ENCODE measurements at places on chromosomes 4 and X.

DNA sequence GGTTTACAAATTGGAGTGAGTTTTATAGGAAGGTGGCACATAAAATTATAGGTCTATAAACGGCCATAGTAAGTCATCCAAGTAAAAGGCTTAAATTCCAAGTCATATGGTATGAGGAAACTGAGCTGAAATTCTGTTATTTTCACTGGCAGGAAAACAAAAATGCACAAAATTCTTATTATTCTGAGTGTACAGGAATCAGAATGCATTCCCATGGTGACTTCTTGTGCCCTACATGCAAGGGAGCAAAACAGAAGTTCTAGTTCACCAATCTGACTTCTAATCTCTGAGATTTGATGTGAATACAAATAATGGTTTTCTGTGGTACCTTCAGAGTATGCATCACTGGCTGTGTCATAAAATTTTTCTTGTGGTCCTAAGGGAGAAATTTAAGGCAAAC, 102.9 kb downstream of the CLCN4 start:
- DNase-seq = no peak

GRCh38 chr4:53022513-53023100, 160.5 kb downstream of the RASL11B start:
- DNase-seq = no peak

DNA sequence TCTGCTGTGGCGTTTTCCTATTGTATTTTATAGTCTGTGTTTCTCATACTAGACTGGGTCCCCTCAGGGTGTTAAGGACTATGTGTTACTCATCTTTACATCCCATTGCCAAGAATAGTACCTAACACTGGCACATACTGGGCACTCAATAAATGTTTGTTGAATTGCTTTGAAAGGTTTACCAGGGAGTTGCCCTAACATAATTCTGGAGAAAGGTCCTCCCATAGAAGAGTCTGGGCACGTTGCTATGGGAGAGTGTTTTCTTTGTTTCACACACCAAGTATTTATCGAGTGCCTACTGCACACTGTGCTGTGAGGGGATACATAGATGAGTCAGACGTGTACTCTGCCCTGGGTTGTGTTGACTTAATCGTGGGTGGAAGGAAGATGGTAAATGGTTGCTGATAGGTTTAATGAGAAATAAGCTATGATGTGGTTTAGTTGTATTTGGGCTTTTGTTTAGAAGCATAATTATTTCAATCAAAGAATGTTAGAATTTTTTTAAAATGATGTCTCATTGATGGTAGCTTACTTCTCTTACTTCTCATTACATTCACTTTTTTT, 42.9 kb downstream of the AFF1 start:
- DNase-seq = no peak

DNA sequence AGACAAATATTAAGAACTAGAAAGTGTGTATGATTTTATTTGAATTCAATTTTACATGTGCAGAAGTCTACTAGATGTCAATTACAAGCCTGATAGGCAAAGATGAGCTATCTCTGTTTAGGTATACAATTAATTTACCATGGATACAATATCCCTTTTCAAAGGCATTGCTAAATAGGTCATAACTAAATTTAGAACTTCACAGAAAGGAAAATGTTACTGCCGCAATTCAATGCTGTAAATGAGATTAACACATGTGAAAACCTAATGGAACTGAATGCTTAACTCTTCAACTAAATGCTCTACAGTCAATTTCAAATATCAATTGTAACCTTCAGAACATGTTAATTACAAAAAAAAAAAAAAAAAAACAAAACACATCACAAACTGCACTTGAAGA, 14.6 kb downstream of the RAP2C start:
- no peak for DNase-seq

GRCh38 chr4:168451331-168451730, 29.0 kb downstream of the DDX60L start:
- no peak for DNase-seq

DNA sequence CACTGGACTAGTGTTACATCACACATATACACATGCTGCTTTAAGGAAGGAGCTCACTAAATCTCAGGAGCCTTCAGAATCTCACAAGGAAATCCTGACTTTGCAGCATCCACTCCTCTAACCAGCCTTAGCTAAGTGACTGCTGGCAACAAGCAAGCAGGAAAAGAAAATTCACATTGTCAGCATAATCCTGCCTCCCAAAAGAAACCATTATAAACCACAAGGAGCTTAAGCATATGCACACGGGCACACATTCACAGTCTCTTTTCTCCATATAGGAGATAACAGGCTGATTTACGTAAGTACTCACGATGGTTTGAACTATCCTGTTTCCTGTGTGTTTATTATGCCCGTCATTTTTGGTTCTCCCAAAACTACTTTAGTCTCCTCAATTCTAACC, 136.3 kb downstream of the TMEM144 start:
- DNase-seq = no peak

GRCh38 chr4:12403175-12403574, 974.5 kb upstream of the HS3ST1 start:
- DNase-seq = no peak

- DNase-seq = no peak
Measured at GRCh38 chr4:48692044-48692443, 88.0 kb downstream of the FRYL start.

DNA sequence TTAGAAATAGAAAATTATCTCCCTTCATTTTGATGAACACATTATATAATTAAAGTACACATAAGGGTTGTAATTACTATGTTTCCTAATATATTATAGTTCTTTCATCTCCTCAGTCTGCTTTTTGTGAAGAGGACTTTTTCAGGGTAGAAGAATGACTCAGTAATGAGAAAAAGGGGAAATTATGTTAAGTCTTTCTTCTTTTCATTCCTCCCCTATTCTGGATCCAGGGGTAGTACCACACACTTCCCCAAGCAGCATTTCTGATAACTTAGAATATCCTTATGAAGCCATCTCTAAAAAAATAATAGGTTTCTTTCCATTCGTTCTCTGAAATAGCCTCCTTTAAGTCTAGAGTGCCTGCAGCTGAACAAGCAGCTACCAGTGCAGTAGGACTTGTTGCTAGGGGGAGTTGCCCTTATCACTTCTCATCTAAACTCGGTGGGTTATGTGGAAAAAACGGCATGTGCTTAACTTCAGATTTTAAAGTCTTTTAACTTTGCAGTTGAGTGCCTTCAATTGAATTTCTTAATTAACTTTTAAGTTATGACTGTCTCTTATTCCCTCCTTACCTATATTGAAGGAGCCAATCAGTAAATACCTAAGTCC, 184.8 kb downstream of the ARHGAP24 start:
- DNase-seq = no peak

DNA sequence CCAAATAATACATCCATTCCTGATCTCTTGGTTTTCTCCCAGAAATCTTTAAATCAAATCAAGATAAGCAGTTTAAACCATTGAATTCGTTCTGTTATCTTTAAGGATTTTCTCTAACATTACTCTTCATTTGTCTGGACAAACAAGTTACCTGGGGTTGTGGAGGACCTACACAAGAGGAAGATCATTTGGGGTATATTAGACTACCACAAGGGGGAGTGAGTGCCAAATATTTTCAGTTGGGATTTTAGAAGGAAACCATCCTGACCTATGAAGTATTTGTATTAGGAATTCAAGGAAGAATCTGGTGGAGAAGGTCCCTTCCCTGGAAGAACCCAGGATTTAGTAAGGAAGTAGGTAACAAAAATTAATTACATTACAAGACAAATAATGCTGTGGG, 12.0 kb upstream of the DCHS2 start:
- DNase-seq = no peak

DNA sequence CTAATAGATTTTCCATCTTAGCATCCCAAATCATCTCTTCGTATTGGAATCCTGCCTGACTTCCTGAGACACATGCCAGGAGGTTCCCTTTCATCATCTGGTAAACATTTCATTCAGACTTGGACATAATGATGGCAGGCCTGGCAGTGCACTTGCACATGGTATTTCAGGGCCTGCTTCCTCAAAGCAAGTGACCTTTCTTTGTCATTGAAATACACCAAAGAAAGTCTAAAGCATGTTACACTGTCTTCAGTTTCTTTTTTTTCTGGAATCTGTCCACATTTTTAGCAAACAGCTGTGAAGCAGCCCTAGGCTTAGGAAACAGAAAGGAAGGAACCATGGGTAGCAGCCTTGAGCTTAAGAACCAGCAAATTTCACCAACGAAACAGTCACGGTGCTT, 205.9 kb upstream of the VCX start:
- no peak for DNase-seq

DNA sequence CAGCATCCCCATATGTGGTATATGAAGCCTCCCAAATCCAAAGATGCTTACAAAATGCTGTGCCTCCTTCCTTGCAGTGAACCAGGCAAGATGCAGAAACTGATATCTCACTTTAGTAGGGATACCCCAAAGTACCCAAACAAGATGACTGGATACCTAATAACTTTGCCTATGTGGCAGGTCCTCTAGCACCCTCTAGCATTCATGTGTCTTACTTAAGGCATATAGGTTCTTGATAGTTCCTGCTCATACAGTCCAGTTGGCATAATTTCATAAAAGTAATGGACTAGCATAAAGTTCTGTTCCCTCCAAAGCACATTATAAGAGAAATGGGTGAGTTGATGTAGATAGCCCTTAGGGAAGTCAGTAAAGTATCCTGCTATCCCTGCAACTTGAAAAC, 36.8 kb upstream of the SPP1 start:
- DNase-seq = no peak

DNA sequence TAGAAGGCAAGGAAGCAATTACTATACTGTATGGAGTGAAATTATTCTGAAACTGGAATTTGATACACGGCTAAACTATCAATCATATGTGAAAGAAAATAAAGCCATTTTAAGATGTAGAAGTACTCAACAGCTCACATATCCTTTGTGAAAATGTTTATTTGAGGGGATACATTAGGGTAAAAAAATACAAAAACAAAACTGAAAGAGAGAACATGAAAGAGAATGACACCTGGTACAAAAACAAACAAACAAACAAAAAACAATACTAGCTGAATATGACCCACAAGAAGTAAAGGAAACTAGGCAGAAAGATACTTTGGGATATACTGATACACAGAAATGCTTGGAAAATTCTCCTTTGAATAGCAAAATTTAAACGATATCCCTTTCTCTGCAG, 20.8 kb upstream of the AREG start:
- DNase-seq = no peak

Measured in NCI-H187 treated with DMSO at 0.1 percent for 48 hours (cell line).